Activated naive CD4-positive, alpha-beta T cell treated with anti-CD3 and anti-CD28 coated beads, Interleukin-2, amount 10 ng/mL, durations not matched to agents 5 hours and 36 hours (primary cell): ENCODE measurements at places on chromosomes 4 and X. TPM values are rescaled to one million over a fixed set of nuclear protein-coding genes. Genes with fewer than 3 reads are reported as not detected.

BEX5 gene
- 5.8 TPM for total RNA-seq

CT47B1 gene
- not detected for total RNA-seq

TMEM35A gene
- total RNA-seq = not detected

COL25A1 gene
- 0.03 TPM for total RNA-seq

P2RY8 gene
- total RNA-seq = 95.2 TPM

FHDC1 gene
- total RNA-seq = 0.12 TPM
